ENCODE measurements at places on chromosomes 2 and 18.

DNA sequence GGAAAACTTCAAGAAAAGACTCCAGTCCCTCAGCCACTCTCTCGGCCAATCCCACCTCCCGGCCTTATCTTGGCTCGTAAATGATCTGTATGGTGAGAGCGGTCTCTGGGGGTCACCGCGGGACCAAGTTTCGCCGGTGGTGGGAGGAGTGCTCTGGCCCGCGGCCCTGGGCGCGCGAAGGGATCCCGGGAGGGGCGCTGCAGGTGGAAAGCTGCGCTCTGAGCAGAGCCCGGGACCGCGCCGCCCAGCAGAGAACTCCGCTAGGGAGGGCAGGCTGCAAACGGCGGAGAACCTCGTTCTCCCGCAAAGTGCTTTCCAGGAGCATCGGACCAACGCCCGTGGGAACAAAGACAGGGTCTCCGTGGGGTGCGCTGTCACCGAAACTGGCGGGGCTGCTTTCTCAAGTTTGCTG, 622 bp downstream of the LRP2 start:
- DNase-seq = peak; percentile 5

- no peak for DNase-seq
Observed at GRCh38 chr2:11286749-11287148, 57.7 kb downstream of the ROCK2 start.

DNA sequence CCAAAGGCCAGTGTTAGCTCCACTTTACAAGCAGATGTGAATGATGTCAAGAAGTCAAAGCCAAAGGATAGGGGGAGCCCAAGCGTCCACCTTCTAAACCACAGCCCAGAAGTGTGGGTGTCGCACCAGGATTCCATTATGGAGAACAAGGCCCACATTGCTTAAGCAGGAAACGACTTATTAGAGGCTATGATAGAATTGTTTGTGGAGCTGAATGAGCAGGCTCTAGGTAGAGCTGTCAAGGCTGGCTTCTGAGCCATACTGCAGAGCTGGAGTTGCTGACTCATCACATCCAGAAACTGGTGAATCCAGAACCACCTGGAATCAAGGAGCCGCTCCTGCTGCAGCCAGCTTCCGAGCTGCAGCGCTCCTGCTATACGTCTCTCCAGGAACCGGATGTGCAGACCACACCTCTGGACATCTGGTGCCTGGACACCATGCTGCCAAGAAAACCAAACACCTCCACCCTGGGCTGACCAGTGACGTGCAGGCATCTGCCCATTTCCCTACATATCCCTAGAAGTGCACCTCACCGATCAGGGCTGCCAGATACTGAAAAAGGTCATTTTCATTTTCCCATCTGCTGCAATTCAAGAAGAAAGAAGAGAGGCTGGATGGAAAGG, 6.2 kb upstream of the TWIST2 start:
- no peak for DNase-seq

DNA sequence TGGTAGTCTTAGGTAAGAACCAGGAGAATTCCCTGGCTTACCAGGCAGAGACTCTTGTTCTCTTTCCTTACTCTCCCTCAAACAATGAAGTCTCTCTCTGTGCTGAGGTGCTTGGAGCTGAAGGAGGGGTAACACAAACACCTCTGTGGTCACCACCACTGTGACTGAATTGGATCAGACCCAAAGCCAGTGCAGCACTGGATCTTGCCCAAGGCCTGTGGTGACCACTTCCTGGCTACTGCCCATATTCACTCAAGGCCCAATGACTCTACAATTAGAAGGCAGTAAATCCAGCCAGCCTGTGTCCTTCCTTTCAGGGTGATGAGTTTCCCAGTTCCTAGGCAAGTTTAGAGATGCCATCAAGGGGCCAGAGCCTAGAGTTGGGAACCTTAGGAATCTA, 706.8 kb downstream of the SLC4A3 start:
- DNase-seq = no peak

- no peak for DNase-seq
Observed at GRCh38 chr2:170381678-170382077, 203.7 kb downstream of the MYO3B start.

- peak; percentile 68 for DNase-seq
Observed at GRCh38 chr2:205283736-205284270, 398.5 kb upstream of the NRP2 start.

DNA sequence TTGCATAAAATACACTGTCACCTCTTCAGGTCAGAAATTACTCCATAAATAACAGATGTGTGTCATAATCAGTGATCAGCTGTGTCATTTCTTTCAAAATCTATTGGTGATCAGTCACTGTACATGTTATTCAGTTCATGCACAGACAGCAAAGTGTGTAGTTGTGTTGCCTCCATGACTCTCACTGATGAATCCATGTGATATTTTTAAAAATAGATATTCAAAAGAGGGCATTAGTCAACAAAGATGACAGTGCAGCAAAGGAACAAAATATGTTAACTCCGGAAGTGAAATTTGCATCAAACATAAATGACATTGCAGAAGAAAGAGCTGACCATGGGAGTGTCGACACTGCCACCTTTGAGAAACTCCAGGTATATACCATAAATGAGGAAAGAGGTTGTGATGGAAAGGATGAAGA, 17.1 kb upstream of the MCM6 start:
- no peak for DNase-seq

DNA sequence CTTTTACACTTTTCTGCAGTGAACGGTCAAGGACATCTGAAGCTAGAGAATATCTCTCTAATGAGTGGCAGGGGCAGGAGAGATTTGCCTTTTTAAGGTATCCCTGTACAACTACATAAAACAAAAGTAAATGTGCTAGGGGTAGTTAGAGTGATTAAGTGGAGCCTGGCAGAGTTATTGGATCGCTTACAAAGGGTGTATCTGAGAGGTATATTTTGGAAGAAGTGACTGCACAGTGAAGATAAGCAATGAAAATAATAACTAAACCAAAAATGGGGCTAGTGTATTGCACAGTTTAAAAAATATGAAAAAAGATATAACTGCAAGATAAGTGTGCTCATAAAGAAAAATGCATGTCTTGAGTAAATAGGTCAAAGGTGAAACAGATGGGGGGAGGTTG, 193.5 kb upstream of the EPC2 start:
- no peak for DNase-seq

GRCh38 chr2:174996622-174997021, 8.6 kb downstream of the CHN1 start:
- DNase-seq = no peak

DNA sequence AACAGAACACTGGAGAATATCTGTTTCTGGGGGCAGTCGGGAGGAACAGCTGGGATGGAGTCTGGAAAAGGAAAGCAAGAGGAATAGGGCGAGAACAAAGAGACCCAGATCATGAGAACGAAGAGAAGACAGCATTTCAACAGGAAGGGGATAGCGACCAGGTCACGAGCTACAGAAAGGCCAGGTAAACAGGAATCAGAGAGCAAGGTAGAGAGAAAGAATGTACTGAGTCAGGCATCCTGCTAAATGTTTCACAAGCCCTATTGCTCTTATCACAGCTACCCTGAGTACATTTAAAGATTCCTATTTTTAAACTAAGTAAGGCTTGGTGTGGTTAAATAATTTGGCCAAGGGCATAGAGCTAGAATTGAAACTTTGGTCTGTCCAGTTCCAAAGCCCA, 254.9 kb upstream of the RAB12 start:
- DNase-seq = no peak

GRCh38 chr18:46046126-46046525, 25.9 kb downstream of the PSTPIP2 start:
- DNase-seq = no peak

- DNase-seq = no peak
Observed at GRCh38 chr2:15818881-15819280, 121.5 kb upstream of the MYCN start.

DNA sequence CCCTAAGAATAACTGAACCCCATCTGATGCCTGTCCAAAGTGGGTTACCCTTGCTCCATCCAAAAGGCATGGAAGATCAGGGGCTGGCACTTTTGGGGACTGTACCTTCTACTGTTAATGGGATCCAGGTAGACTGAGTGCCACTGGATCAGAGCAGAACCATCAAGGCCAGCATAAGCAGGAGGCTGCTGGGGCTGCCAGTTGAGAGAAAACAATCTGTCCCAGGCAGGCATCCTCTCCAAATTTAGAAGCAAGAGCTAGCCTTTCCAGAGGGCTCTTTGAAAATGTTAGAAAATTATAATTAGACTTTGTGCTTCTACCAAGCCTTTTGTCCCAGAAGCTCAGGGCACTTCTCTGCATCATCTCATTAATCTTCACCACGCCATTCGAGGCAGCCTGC, 245.6 kb downstream of the CDH20 start:
- no peak for DNase-seq

DNA sequence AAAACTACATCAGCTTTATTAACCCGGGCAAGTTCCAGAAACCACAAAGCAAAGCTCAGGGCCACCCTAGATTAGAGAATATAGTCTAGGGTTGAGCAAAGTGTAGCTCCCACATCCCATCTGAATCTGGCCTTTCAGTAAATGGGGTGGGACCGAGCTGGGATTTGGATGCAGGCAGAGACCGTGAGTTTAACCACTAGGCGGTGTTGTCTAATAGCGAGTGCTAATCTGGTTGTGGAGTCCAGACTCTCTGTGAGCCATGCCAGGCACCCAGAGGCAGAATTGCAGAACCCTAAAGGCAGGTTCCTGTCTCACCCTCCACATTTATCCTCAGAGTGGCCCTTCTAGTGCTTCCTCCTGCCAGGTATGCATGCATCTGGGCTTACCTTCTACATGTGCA, 435.9 kb downstream of the TSN start:
- DNase-seq = peak; percentile 78

DNA sequence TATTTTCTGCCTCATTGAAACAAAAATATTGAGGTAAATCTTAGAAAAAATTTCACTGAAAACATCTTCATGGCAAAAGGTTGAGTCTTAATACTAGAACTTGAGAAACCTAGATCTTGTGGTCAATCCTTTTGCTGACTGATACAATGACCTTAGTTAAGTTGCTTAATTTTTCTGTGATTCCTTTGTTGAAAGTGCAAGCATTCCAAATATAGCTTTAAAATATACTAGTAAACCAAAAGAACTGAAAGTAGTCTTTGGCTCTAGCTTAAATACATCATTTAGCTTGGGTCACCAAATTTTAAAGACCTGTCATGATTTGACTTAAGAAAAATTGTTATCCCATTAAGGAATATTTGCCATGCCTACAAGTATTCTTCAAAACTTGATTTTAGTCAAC, 16.7 kb downstream of the BMP10 start:
- no peak for DNase-seq

DNA sequence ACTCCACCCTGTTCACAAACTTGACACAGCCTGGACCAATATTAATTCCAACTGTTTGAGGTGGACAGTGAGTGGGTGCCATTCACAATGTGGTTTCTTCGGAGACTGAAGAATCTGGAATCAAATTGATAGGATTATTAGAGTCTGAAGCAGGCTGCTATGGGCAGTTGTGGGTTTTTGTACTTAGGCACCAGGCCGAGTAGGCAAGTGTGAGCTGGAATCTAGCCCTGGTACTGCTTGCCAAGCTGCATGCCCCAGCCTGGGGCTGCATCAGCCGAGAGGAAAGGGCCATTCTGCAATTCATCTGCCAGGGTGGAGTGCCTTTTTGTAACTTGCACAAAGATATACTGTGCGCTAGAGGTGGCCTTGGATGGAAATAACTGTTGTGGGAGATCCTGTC, 654.7 kb upstream of the FANCL start:
- no peak for DNase-seq

DNA sequence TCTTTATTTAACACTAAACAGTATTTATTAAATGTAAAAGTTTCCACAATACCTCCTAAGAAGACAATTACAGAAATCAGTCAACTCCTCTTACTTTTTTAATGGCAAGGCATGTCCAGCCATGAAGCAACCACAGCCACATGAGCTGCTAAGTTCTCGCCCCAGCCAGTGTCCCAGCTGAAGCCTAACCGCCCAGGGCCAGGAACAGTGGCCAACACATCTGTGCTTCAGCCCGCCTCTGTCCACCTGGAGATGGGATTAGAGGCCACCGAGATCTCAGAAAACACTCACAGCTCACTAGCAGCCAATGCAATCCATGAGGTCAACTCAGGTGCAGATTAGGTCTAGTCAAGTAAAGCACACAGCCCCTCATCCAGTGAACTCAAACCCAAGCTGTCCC, 40.2 kb downstream of the PID1 start:
- DNase-seq = no peak

DNA sequence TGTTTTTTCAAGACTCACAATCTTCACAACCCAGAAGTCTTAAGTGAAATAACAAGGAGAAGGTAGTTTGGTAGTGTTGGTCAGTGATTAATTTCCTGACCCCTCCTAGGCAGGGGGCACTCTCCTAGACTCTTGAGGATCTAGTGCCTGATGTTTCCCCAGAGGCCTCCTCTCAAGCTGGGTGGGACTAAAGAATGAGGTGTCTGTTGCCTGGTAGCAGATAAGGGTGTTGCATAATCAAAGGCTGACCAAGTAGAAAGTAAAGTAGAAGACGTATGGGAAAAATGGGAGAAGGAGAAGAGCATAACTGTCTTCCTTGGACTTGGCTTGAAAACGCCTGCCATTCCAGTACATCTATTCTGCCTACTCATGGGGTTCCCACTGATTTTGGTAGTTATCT, 37.8 kb downstream of the VIT start:
- DNase-seq = no peak

DNA sequence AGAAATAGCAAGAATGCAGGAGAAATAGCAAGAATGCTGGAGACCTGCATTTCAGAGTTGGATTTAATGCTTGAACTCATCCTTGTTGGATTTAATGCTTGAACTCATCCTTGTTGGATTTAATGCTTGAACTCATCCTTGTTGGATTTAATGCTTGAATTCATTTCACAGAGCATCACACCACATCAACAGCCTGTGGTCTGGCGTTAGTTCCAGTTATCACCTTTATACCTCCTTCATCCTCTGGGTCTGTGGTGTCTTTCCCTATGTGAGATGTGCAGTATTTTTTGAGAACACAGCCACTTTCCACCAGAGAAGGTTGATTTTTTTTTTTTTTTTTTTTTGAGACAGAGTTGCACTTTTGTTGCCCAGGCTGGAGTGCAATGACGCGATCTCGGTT, 546.4 kb upstream of the SOX11 start:
- DNase-seq = no peak

DNA sequence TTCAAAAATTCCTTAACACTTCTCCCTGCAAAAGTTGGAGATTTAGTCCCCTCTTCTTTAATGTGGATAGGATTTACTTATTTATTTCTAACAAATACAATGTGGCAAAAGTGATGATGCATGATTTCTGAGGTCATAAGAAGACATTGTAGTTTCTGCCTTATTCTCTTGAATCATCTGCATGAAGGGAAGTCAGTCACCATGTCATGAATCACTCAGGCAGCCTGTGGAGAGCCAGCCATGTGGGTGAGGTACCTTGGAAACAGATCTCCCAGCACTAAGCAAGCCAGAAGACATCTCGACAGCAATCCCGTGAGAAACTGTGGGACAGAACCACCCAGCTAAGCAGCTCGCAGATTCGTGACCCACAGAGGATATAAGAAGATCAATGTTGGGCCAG, 2.7 kb upstream of the ZC3H8 start:
- no peak for DNase-seq

- no peak for DNase-seq
Observed at GRCh38 chr18:48028081-48028480, 97.6 kb upstream of the SMAD2 start.

DNA sequence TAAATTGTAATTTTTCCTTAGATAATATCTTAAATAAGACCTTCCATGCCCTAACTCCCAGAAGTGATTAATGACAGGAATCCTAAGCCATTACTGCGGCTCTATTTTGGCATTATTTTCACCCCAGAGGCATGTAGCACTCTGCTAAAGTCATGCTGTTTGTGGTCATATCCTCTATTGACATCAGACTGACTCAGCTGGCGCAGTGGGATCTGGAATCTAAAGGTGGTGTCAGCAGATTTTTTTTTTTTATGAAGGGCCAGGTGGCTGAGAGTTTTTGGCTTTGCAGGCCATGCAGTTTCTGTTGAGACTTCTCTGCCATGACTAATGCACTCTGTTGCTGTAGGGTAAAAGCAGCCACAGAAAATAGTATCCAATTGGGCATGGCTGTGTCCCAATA, 64.1 kb upstream of the ACVR1C start:
- DNase-seq = no peak
